Breast epithelium (tissue), 4 donors: ENCODE measurements at places on chromosomes 12 and 14. TPM values are rescaled to one million over a fixed set of nuclear protein-coding genes. Genes with fewer than 3 reads are reported as not detected.
A peak's percentile ranks its signal among the peaks of the same experiment; 100 is the strongest.

DNA sequence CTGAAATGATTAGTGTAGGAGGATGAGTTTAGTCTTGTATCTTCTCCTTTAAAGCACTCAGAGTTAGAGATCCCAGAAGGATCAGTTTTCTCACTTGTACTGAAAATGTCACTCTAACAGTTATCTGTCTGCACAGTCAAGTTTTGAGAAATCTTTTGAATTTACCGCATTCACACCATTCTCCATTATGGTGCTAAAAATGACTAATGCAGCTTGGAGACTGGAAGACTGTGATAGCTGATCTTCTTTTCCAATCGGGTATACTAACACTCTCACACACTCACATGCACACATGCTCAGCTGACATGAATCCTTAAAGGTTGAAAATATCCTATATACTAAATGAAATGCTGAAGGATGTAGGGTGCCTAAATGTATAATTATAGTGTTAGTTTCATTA lies 65.8 kb downstream of the SLC15A5 start:
- no peaks in the 10 kb centered on the region for H3K4me1 ChIP-seq
- no peaks in the 10 kb centered on the region for H3K27me3 ChIP-seq
- no peaks in the 10 kb centered on the region for H3K36me3 ChIP-seq
- H3K27ac ChIP-seq, result no peak overlapping the region

DNA sequence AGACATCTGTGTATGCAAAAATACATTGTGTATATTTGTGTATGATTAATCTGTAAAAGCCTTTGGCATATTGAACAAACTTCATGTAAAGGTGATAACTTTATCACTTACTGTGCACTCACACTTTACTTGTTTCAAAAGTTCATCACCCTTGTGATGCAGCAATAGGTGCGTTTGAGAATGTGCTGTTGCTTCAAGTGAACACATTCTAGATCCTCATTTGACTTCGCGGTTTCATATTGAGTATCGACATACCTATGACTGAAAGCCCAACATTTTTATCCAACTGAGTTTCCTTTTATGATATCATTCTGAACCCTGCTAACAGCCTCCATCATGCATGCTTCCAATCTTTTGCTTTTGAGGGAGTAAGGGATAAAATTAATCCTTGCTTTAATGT lies 1086.9 kb downstream of the TMEM121 start:
- no peaks in the 10 kb centered on the region for H3K4me1 ChIP-seq
- no peaks in the 10 kb centered on the region for H3K27me3 ChIP-seq
- no peaks in the 10 kb centered on the region for H3K36me3 ChIP-seq
- H3K27ac ChIP-seq, result no peak overlapping the region

DNA sequence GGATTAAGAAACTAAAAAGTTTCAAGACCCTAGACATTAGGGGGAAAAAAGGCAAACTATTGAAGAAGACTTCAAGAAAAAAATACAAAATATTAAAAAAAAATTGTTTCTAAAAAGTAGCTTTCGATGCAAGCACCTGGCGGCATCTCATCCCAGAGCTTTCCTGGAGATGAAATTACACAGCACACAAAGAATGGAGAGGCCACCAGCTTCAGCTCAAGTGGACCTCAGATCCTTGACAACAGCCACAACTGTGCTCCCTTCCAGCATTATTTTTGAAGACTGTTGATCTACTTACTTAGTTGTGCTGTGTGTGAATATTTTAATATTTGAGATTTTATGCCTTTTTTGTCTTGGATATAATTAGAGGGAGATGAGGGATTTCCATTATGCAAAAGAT lies 479.0 kb downstream of the GLT1D1 start:
- H3K36me3 ChIP-seq, result no peaks in the 10 kb centered on the region
- DNase-seq, result no peak
- no peaks in the 10 kb centered on the region for H3K27me3 ChIP-seq
- no peak overlapping the region for H3K4me3 ChIP-seq
- no peak overlapping the region for H3K27ac ChIP-seq

DNA sequence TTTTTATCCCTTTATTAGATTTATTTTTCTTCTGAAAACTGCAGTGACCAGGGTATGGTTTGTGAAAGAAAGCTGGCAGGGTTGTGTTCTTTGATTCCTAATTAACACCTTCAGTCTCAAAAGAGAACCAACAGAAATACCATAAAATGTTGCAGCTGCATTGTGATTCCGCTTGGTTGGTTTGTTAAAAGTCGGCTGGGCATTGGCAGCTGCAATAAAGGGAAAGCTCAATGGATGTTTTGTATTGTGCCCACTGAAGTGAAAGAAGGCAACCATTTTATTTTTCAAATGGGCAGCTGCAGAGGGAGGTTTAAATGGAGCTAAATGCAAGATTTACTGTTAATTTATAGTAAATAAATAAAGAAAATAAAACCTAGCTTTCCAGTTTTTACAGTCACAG lies 16.7 kb downstream of the LGR5 start:
- DNase-seq, result no peak
- H3K27me3 ChIP-seq, result no peaks in the 10 kb centered on the region
- H3K36me3 ChIP-seq, result no peaks in the 10 kb centered on the region
- no peak overlapping the region for H3K4me3 ChIP-seq
- no peak overlapping the region for H3K27ac ChIP-seq

- no peak overlapping the region for H3K27ac ChIP-seq
- H3K36me3 ChIP-seq, result peaks cover 4% of the 10 kb centered on the region
- no peak for DNase-seq
- no peaks in the 10 kb centered on the region for H3K27me3 ChIP-seq
Observed at GRCh38 chr14:43005807-43006206, 1399.1 kb downstream of the LRFN5 start.

DNA sequence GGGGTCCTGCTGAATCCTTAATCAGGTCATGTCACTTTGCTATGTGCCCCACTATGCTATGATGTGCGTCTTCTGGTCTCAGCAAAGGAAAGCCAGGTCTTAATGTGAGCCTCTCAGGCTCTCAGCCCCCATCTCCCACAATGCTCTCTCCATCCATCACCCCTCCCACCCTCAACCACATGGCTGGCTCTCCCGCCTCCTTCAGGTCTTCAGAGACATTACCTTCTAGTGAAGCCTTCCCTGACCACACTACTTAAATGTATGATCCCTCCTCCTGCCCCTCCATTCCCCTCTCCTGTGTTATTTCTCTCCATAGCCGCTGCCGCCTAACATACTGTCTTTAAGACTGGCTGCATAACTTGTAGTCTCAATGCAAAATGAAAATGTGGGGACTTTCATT lies 50.5 kb downstream of the KRT80 start:
- no peak overlapping the region for H3K27ac ChIP-seq
- H3K4me1 ChIP-seq, result no peaks in the 10 kb centered on the region
- H3K4me3 ChIP-seq, result no peak overlapping the region
- H3K36me3 ChIP-seq, result no peaks in the 10 kb centered on the region
- no peak for DNase-seq

- no peaks in the 10 kb centered on the region for H3K27me3 ChIP-seq
- H3K4me1 ChIP-seq, result peaks cover 4% of the 10 kb centered on the region
- DNase-seq, result no peak
- H3K4me3 ChIP-seq, result peak overlapping the region; percentile 65
Observed at GRCh38 chr14:65228956-65229747, 126.8 kb upstream of the MAX start.

- peaks cover 9% of the 10 kb centered on the region for H3K27me3 ChIP-seq
- peak; percentile 73 for DNase-seq
- no peak overlapping the region for H3K4me3 ChIP-seq
- H3K36me3 ChIP-seq, result no peaks in the 10 kb centered on the region
Observed at GRCh38 chr14:93941293-93941910, 14.3 kb downstream of the FAM181A start.

Gene LRP6
- total RNA-seq, result 69.1 TPM

Gene ATN1
- total RNA-seq, result 57.9 TPM

Gene SMIM41
- 1.3 TPM for total RNA-seq

Gene NAV3
- 25.6 TPM for total RNA-seq

Gene SLC39A9
- 92.3 TPM for total RNA-seq

Gene KIF5A
- 1.2 TPM for total RNA-seq

Gene CDC42BPB
- 64.0 TPM for total RNA-seq
